PC-3 (cell line): ENCODE measurements at places on chromosomes 5 and 9.

DNA sequence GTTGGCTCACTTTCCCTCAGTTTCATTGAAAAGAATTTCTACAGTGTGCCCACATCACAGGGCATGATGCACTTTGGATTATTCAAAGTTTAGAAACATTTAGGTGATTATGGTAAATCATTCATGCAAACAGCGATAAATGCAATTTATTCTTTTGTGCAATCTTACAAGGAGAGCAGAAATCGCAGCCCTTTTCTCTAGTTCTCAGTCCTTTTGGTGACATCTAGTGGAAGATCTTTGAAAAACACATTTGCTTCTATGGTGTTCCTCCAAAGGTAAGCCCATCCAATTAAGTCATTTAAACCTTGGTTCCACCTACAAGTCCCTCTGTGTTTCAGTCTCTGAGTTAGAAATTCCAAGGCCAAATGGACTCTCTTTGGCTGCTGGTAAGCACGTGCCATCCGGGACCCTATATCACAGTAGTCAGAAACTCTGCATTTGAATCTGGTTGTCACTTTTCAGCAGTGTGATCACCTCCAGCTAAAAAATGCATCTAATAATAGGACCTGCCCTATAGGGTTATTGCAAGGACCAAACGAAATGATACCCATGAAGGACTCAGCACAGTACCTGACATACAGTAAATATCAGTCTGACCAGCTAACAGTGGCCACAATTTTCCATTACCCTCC is 66.4 kb downstream of the MACROH2A1 start:
- peak; percentile 80 for DNase-seq

DNA sequence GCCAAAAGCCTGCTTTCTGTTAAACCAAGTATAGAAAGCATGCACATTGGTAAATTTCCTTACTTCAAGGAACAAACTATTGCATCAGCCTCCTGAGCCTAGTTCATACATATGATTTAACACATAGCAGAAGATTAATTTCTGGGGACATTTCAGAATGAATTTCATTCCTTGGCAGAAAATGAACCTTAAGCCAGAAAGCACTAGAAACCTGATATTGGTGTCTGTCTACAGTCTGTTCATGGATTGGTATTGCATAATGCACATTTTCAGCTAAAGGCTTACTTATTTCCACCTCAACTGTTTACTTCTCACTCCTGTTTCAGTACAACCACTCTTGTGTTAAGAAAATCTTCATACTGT is 1471.8 kb upstream of the NUDT12 start:
- no peak for DNase-seq

- no peak for DNase-seq
Observed at GRCh38 chr5:139788294-139788910, 7.2 kb upstream of the PSD2 start.

DNA sequence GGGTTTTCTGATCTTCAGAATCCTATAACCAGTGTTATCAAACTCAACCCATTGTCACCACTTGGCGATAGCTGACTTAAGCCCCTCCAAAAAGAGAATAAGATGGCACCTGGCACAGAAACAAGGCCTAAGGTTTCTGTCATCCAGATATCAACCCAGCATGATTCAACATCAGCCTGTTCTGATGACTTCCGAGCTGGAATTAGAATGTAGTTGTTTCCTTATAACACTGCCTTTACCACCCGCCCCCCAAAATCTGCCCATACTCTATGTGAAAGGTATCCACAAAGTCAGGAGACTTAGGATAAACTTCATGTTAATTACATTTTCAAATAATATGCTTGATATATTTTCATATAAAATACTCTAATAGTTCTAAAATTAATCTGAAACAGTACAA is 5.2 kb downstream of the KLF9 start:
- no peak for DNase-seq

DNA sequence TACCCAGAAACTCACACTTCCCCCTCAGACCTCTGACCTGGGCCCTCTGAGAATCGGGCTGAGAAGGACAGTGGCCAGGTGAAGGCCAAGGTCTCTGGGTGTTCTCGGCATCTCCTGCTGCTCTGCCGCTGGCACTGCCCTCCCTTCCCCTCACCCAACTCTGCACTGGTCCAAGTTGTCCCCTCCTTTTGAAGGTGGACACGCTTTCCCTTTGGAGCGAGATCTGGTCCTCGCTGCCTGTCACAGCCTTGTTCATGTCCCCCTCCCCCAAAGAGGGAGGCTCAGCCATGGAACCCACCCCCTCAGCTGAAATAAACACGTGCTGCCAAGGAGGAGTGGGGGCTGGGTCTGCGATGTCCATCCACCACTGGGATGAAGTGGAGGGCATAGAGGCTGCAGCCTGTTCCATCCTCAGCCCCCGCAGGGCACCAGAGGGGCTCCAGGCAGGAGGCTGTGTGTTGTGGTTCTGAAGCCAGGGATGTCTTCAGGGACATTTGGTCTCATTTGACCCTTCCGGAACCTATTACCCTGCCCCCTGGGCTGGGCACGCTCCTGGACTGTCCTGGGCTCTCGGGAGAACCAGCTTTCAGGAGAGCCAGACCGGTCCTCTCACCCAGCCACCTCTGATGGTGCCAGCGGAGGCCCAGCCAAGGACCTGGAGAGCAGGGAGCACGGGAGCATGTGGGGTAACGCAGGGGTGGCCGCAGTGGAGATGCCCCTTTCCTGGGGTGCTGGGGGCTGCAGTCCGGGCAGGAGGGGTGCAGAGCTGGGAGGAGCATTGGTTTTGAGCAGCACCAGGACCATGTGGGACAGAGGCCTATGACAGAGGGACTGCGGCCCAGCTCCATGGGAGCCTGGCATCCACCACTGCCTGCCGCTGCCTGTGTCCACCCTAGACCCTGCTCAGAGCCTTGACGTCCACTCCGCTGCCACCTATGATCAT is 4.7 kb upstream of the LCN2 start:
- no peak for DNase-seq

DNA sequence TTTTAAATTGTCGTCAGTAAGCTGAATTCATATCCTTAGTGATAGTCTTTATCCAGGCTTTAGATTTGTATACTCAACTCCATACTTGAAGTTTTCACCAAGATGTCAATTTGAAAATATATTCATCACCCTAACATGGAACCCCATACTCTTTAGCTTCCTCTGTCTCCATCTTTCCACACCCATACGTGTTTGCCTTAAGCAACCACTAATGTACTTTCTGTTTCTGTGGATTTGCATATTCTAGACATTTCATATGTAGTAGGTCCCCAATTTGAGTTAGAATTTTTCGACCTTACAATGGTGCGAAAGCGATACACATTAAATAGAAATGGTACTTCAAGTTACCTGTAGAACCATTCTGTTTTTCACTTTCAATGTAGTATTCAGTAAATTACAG is 65.2 kb downstream of the NSD1 start:
- DNase-seq: no peak

DNA sequence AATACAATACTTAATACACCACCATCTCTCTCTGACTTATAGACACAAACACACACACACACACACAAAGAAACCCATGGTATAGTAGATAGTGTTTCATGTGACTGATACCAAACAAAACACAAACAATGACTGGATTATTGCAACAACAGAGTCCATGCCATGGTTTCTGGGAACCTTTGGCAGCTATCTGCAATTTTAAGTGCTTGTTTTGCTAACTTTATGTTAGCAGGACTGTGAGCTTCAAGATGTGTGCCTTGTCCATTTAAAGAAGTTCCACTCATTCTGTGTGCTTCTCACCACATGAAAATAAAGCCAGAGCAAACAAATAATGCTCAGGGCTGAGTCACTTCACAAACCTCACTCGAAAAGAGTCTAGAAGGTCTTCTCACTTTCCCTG is 15.1 kb upstream of the LURAP1L start:
- DNase-seq: peak; percentile 84

- peak; percentile 39 for DNase-seq
Observed at GRCh38 chr5:163506726-163507125, 1.3 kb downstream of the MAT2B start.

GRCh38 chr5:95730730-95731570 is at the start of gene RHOBTB3:
Gene RHOBTB3 (plus strand): TSS chr5:95731336. CDS start chr5:95731683, 347 bp downstream.
- peak; percentile 76 for DNase-seq

- no peak for DNase-seq
Observed at GRCh38 chr9:19408316-19408692, 505 bp upstream of the ACER2 start.

DNA sequence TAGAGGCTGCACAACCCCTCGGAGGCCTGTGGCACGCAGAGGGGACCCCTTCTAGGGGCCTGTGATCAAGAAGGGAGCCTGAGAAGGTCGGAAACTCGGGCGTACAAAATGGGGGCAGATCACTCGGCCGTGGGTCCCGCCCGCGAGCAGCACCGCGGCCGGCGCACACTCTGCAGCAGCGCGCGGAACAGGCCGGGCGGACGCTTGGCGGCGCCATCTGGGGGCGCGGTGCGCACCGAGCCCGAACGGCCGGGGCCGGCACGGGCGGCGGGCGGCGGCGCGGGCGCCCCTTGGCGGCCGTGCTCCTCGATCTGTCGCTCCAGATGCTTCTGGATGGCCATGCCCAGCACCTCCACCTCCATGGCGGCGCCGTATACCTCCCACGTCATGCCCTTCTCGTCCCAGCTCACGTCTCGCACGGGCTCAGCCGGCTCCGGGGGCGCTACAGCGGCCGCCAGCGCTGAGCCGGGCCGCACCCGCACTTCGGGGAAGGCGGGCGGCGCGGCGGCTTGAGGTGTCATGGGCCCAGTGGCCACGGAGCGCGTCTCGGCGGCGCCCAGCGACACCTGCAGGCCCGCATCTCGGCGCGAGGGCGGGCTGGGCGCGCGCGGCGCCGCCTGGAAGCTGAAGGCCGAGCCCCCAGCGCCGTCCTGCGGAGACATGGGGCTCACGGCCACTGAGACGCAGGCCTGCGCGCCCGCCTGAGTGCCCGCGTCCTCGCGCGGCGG is 13.1 kb downstream of the GPRIN1 start:
- DNase-seq: no peak

DNA sequence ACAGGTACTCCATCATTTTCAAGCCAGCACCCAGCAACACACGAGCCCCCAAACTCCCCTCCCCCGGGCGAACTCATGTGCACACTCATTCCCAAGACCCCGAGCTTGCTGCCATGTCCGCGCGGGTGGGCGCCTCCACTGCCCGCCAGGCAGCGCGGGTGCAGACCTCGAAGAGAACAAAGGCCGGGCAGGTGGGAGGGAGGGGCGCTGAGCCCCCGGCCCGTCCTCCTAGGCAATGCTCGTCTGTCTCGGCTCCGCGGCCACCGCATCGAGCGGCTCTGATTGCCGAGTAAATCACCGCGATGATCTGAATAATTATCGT is 47.1 kb upstream of the PSD2 start:
- DNase-seq: no peak

DNA sequence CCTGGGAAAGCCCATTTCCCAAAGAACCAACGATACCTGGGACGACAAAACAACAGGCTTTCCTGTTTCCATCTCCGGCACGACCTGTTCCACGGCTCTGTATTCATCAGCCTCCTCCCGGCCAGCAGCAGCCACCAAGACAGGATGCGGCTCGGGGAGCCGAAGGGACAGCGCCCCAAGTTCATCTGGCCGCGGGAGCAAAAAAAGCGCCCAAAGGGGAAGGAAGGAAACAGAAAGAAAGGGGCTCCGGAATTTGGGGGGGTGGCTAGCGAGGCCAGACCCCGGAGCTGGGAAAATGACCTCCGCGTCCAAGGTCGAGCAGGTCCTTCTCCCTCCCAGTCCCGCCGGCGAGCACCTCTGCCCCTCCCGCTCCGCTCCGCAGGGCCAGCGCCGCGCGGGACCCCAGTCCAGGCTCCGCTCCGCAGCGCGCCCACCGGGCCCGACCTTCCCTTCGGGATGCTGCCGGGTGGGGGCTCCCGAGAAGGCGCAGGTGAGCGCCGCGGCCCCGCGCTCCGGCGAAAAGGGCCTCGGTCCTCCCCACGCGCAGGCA is 608 bp downstream of the ELOVL7 start:
- DNase-seq: no peak

DNA sequence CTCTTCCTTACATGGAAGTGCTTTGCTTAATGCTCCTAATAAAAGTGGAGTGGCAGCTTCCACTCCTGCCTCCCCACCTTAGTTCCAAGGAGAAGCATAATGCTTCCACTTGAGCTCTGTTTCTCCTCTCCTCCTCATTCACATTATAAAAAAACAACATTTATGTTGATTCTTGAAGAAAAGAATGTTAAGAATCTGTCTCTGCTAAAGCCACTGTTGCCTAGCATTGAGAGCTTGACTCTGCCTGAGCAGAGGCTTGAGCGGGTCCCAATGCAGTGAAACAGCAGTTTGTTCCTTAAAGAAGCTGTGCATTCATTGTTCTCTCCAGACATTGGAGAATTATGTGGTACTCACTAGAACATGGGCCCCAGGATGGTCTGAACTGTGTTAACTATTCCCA is 101.5 kb upstream of the GHR start:
- no peak for DNase-seq

DNA sequence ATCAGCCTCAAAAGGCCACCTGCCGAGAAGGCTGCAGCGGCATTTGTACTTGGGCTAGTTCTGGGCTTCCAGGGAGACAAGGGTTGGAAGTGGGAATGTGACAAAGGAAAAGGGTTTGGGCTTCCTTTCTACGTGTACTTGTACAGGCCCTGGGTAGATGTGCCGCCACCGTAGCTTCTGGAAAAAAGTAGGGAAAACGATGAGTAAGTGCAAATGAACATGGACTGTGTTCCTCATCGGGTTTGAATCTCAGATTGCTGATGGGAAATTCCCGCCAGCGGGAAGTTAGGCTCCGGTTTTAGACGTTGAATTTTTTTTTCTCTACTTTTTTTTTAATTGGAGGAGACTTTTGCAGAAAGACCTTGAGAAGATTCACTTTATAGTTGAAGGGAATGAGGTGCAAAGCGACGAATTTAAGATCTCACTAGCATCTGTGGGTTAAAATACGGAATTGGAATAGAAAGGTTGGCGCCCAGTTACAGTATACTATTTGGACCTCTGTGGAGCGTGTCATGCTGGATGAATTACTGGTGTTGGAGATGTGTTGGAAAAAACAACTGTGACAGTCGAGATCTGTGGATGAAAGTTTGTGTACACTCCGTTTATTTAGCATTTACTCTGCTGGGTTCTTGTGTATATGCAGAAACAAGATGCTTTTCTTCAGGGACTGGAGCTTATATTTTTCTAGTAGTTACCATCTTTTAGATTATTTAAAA is 1.2 kb downstream of the G3BP1 start:
- peak; percentile 35 for DNase-seq

GRCh38 chr9:38062498-38063362 is 6.3 kb downstream of the SHB start:
- DNase-seq: peak; percentile 58

- DNase-seq: peak; percentile 54
Observed at GRCh38 chr9:6354072-6354686, 26.0 kb downstream of the TPD52L3 start.

GRCh38 chr9:136609838-136610311 is 52.8 kb upstream of the EGFL7 start:
- DNase-seq: no peak

DNA sequence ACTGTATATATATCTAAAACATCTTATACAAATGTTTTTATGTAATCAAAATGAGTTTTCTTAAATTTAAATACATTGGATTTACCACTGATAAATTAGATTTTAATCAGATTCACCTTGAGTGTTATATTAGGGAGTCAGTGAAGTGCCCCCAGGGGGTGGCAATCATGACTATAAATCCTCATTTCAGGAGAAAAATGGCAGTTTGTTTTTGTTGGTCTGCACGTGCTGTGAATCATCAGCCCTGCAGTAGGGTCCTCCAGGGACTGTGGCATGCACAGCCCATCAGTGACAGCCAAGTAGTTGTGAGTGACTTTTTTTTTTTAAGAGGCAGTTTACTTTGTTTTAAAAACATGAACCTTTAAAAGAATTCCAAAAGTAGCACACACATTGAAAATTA is 65.2 kb downstream of the ZSWIM6 start:
- no peak for DNase-seq

- peak; percentile 52 for DNase-seq
Observed at GRCh38 chr9:128412120-128412790, 8.4 kb upstream of the CERCAM start.
